Esophagus squamous epithelium (tissue), 5 donors: ENCODE measurements at places on chromosomes 5 and 9.

DNA sequence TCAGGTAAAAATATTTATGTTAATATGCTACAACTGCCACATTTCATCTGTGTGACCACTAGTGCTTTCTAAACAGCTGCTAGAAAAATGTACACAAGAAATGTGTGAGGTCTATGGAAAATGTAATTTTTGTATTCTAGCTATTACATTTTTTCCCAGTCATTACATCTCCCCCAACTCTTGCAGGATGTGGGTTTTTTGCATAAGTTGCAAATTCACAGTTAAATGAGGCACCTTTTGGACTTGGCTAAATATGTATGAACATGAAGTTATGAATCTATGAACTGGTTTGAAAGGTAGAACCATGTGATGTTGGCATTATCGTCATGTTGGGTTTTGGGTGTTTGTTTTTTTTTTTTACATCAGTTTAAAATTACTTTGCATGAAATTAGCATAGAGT, 590.4 kb upstream of the WWC1 start:
- no peak for DNase-seq

DNA sequence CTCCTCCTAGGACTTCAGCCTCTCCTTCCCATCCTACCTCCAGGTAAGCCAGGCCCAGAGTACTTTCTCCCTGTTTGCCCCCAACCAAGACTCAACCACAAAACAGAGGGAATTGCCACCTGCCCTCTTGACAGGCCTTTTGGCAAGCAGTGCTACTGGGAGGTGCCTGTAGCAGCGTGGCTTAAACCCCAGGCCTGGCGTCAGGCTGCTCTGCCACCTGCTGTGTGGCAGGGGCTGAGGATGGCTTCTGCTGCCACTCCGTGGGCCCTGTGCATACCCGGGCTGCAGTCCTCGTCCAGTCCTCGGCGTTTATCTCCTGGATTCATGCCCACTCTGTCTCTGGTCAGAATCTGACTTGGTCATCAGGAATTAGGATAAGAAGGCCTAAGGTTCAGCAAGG, 163.1 kb downstream of the PAX5 start:
- no peak for DNase-seq

DNA sequence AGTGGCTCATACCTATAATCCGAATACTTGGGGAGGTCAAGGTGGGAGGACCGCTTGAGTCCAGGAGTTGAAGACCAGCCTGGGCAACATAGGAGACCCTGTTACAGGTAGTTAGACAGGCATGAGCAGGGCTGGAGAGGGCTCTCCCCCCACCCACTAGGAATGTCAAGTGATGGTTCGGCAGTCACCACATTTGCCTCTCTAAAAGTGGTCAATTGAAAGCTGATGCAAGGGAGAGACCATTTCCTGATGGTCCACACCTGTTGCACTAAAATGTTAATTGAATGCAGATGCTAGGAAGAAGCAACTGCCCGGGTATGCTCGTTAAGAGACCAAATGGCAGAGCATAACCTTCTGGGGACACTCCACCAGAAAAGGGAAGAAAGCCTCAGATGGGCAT, 82.7 kb downstream of the SFXN1 start:
- no peak for DNase-seq

DNA sequence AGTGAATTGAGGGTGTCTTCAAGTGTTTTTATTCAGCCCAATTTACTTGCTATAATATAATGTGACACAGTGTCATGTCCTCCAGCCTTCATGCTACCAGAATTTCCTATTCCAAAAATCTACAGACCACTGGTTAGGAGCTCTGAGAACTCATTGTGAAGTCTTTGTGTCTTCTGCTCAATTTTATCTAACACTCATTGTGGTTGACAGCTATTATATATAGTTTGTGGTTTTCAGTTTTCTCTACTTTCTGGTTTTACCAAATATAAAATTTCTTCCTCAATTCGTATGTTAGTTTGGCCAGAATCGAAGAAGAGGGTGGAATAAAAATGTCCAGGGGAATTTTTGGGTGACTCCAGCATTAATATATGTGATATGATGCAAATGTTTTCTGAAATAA, 509.3 kb upstream of the NUDT12 start:
- no peak for DNase-seq

DNA sequence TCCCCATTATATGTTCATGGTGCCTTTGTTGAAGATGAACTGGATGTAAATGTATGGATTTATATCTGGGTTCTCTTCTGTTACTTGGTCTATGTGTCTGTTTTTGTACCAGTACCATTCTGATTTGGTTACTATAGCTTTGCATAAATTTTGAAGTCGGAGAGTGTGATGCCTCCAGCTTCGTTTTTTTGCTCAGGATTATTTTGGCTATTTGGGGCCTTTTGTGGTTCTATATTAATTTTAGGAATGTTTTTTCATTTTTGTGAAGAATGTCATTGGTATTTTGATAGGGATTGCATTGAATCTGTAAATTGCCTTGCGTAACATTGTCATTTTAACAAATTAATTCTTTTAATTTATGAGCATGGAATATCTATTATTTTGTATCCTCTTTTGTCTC, 36.6 kb upstream of the ZNF366 start:
- no peak for DNase-seq

GRCh38 chr9:23611869-23612268, 214.2 kb downstream of the ELAVL2 start:
- DNase-seq: no peak

DNA sequence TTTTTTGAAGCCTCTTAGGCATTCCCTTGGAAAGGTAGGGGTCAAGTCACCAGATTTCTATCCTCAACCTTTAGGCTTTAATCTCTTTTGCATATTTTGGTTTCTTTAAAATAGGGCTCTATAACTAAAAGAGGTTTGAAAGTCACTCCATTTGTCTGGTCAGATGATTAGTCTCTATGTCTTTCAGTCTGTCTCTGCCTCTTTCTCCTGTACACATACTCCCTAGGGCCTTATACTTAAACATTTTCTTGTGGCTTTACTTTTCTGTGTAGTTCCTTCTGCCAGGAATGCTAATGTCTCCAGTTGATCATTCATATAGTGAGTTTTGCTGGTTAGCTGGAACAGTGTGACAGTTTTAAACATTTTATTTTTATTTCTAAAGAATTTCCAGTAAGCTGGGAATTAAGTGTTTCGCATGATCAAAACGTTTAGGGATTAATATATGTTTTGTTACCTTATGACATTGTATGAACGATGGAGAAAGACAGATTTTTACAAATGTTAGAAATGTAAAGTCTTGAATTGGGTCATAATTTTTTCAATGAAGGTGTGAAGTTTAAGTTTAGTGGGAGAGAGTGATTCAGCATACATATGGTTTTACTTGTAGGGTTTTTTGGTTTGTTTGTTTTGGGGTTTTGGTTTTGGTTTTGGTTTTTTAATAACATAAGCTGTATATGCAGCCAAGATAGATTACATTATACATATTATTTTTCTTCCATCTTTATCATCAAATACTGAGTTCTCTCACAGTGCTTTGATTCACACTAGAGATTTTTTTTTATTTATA, 90.6 kb downstream of the ZCCHC7 start:
- DNase-seq: no peak

DNA sequence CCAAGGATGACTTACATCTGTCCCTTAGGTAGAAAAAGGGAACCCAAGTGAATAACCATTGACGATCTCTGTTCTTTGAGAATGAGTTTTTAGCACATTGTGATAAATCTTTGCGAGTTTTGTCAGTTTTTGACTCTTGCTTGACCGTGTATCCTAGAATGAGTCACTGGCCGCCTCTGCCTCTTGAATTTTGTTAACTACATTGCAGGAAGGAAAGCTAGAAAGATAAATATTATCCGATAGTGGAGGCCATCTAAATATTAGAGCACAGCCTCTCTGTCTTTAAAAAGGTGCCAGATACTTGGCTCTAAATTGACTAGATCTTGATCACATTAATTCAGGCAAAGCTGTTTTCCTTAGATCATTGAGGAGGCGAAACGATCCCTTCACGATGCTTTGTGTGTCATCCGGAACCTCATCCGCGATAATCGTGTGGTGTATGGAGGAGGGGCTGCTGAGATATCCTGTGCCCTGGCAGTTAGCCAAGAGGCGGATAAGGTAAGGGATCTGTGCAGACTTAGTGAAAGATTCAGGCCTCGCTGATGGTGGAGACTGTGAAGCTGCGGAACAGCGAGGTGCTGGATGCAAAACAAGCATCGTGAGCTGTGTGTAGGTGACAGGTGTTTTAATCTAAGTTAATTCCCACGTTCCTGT, 12.2 kb downstream of the CCT5 start:
- DNase-seq: no peak

DNA sequence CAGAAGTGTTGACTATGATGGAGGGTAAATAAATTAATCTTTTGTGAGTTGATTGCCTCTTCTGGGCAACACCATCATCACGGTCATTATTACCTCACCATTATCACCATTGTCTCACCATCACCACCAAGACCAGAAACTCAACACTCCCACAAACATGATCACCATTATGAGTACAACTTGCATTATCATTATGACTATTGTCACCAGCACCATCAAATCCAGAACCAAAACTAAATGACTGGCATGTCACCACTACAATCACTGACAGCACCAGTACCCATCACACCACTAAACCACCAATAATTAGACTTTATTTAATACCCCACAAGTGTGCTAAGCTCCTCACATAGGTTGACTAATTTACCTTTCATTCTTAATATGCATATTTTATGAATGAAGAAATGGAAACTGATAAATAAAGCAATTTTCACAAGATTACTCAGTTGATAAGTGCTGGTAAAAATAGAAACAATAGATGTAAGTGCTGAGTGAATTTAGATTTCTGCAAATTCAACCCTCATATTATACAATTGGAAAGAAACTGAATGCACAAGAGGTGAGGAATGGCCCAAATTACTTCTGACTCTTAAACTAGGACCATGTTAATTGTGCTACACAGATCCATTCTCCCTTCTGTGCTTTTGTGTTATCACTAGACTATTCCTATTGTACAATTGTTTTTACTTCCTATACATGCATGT, 517.8 kb upstream of the PAPPA start:
- DNase-seq: no peak

GRCh38 chr5:34957857-34958690, 28.7 kb downstream of the DNAJC21 start:
- DNase-seq: no peak

DNA sequence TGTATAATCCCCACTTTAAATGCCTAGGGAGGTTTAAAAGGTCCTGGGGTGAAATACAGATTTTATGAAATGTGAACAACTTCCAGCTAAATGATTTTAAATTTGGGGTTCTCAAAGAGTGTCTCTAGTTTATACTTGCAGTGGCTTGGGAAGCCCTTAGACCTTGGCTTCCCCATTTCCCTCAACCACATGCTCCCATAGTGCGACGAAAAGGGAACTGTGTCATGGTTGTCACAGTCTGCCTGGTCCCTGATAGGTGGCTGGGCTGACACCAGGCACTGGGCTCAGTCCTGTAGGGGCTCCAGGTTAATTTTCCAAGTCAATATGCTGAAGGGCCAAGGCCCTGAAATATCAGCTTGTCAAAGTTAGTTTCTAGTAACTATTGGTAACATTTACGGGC, 10.4 kb upstream of the CXCL14 start:
- DNase-seq: no peak

DNA sequence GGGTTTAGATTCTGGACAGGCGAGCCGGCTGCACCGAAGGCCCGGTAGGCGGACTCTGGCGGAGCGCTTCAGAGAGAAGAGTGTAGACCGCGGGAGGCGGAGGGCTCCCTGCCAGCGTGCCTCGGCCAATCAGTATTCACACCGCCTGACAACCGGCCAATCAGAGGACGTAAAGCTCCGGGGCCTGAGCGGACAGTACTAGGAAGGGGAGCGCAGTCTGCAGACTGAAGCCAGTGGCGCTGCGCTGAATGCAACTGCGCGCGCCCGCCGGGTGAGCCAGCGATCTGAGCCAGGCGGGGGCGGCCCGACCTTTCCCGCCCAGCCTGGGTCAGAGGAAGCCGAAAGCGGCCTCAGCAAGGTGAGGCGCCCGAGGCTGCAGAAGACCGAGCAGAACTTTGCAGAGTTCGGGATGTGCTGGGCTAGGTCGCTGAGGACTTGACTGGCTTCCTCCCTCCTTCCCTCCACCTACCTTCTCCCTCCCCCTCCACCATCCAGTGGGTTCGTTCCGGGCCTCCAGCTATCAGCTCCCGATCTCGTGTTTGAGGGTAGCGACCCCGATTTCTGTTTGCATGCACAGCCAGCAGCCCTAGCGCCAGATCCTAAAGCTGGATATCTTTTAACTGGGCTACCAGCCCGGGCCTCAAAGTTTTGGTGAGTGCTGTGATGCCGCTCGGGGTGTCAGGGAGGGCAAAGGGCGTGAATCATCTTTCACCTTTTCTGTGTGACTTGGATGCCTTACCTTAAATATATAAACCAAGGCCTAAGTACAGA, at the start of gene DMRT2:
Gene DMRT2 (plus strand): TSS at position 233 of the 771 bp plus-strand sequence. CDS start 1,257 bp downstream, outside the sequence.
- no peak for DNase-seq

- no peak for DNase-seq
These were observed 451 bp downstream of the LPAR1 start for GRCh38 chr9:111037708-111038330.

GRCh38 chr9:113519426-113520108, 56.0 kb downstream of the RGS3 start:
- DNase-seq: no peak

GRCh38 chr5:107532169-107532878, 138.4 kb downstream of the EFNA5 start:
- no peak for DNase-seq

- DNase-seq: no peak
These were observed 169.6 kb downstream of the SLC12A2 start for GRCh38 chr5:128253161-128253560.

GRCh38 chr5:72272398-72272797, 47.6 kb downstream of the MRPS27 start:
- DNase-seq: no peak

- DNase-seq: no peak
These were observed 12.6 kb downstream of the NR2F1 start for GRCh38 chr5:93595420-93596147.

- DNase-seq: no peak
These were observed 73.6 kb upstream of the RETREG1 start for GRCh38 chr5:16690243-16690852.

DNA sequence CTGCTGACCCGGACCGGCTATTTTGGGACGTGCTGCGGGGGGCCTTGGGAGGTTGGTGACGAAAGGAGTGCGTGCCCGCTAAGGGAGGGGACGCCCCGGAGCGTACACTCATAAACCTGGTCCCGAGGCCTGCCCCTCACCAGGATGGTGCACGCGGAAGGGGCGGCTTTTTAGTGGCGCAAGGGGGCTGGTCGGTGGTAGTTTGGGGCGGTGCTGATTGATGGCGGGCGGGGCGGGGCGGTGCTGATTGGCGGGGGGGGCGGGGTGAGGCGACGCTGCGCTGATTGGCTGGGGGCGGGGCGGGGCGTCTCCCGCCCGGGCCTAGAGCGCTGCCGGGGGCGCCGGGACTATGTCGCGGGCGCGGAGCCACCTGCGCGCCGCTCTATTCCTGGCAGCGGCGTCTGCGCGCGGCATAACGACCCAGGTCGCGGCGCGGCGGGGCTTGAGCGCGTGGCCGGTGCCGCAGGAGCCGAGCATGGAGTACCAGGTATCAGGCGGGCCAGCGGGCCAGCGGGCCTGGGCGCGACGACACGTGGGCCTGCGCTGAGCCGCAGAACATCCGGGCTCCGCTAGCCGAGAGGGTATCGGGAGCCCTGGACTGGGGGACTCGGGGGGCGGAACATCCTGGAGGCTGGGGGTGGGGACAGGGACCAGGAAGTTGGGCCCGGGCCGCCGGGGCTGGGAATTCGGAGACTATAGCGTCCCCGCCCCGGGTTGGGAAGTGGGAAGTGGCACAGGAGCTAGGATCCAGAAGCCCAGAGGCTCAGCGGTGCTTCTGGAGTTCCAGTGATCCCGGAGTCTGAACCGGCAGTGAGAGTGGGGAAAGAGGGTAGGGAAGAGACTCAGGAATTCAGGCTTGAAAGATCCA, at the start of gene FPGS:
Gene FPGS (plus strand): TSS at position 307 of the 868 bp plus-strand sequence. CDS start 43 bp downstream, at position 350.
- peak; percentile 51 for DNase-seq
